ENCODE measurements at places on chromosomes 12 and 14.

GRCh38 chr12:111394480-111394879 lies 11.2 kb upstream of the SH2B3 start:
- no peak for DNase-seq

- DNase-seq: peak; percentile 87
Measured at GRCh38 chr12:113334786-113335539, at the start of gene SLC8B1. Gene SLC8B1 (minus strand): TSS chr12:113335109. CDS start chr12:113332878, 2,231 bp downstream.

GRCh38 chr12:8032242-8033152 lies at the start of gene FOXJ2:
Gene FOXJ2 (plus strand): TSS chr12:8032716. CDS start chr12:8039833, 7,117 bp downstream.
- peak; percentile 79 for DNase-seq

DNA sequence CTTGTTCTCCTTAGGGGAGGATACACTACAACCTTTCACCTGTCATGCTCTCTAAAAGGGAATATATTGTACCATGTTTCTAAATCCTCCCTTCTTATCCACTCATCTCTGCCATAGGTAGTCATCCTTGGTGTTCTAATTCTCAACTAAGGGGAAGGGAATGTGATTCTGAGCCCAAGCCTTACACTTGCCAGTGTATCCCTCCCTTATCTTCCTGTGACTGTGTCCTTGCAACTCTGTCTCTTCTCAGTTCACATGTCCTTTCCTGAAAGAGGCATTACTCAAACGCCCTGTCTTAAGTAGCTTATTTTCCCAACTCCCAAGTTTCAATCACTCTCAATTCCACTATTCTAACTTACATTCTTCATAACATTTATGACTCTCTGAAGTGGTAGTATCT lies 44.5 kb upstream of the SYT10 start:
- DNase-seq: no peak

GRCh38 chr12:46084666-46085631 lies 94.6 kb upstream of the SCAF11 start:
- DNase-seq: no peak

DNA sequence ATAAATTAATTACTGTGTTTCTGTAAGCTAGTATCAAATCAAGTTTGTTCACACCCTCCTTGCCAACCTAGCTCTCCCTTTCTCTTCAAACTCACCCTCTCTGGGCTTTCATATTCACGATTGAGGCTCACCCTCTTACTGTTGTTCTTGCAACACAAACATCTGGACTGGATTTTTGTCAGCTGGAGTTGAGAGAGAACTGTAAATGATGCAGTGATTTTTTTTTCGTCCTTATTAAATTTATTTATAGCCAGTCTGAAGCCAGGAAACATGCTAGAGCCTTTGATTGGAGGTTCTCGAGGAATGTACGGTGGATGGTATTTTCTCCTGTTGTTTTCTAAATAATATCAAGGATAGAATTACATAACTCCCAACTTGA lies 485.1 kb downstream of the ZFP36L1 start:
- DNase-seq: no peak

- no peak for DNase-seq
Measured at GRCh38 chr14:30252783-30253674, 305.9 kb upstream of the G2E3 start.

- DNase-seq: no peak
Measured at GRCh38 chr14:104112113-104112505, 26.3 kb upstream of the KIF26A start.

GRCh38 chr14:59278111-59278510 lies 89.6 kb downstream of the DAAM1 start:
- no peak for DNase-seq

DNA sequence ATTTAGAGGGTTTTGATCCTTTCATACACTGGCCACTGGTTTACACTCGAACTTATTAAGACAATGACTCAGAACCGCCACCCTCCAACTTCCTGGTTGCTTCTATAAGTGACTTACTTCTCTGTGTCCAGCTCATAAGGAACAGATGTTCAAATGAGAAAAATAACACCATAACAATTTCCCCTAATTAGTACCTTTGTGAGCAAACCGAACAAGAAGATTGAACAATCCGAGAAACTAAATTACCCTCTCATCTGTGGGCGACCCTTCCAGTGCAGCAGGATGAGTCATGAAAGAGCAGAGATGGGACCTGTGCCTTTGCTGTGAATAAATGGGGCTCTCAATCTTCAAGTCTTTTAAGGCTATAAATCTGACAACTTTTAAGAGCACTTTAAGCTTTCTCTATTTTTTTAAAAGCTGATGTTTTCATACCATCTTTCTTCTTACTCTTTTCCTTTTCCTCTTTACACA lies 146.8 kb upstream of the RASSF8 start:
- DNase-seq: no peak

DNA sequence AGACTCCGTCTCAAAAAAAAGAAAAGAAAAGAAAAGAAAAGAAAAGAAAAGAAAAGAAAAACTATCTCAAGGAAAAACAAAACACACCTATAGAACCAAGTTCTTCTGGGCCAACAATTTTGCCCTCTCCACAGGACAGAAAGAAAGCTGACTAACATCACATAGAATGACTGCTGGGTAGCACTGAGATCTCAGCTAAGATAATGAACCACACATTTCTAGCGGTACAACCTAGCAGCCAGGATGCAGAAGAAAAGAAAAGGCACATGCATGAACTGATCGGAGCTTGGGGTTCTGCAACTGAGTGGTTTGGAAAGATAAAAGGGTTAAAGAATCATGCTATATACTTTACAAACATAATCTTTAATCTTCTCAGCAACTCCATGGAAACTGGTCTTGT lies 19.5 kb downstream of the TMED10 start:
- no peak for DNase-seq

DNA sequence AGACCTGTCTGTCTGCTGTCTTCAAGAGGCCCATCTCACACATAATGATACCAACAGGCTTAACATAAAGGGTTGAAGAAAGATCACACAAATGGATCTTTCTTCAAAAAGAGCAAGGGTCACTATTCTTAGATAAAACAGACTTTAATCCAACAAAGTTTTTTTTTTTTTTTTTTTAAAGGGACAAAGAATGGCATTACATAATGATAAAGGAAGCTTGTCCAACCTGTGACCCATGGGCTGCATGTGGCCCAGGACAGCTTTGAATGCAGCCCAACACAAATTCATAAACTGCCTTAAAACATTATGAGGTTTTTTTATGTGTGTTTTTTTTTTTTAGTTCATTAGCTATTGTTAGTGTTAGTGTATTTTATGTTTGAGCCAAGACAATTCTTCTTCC lies 6.8 kb upstream of the FAM186B start:
- no peak for DNase-seq
